Fibroblast of the aortic adventitia (primary cell): ENCODE measurements at places on chromosomes 3 and 15. TPM values are rescaled to one million over a fixed set of nuclear protein-coding genes. Genes with fewer than 3 reads are reported as not detected.

Gene ADPRH
- 3.8 and 4.1 TPM in 2 replicates for total RNA-seq

Gene C2CD4A
- total RNA-seq, result not detected in 2 replicates

Gene TIGIT
- total RNA-seq, result 0.18 and 0.33 TPM in 2 replicates

Gene PARP15
- 0.72 and 0.82 TPM in 2 replicates for total RNA-seq

Gene FRMD5
- total RNA-seq, result 9.9 and 16.3 TPM in 2 replicates

Gene HIGD2B
- not detected in 2 replicates for total RNA-seq

Gene ANKUB1
- not detected in 2 replicates for total RNA-seq

Gene MEIS2
- total RNA-seq, result 43.7 and 84.0 TPM in 2 replicates

Gene MB21D2
- 5.6 and 6.7 TPM in 2 replicates for total RNA-seq

Gene EPHA3
- total RNA-seq, result 0.98 and 6.1 TPM in 2 replicates

Gene SLC28A2
- total RNA-seq, result not detected in 2 replicates
